Left lung (tissue), 14 donors: ENCODE measurements at places on chromosomes 12 and 14. TPM values are rescaled to one million over a fixed set of nuclear protein-coding genes. Genes with fewer than 3 reads are reported as not detected.

DNA sequence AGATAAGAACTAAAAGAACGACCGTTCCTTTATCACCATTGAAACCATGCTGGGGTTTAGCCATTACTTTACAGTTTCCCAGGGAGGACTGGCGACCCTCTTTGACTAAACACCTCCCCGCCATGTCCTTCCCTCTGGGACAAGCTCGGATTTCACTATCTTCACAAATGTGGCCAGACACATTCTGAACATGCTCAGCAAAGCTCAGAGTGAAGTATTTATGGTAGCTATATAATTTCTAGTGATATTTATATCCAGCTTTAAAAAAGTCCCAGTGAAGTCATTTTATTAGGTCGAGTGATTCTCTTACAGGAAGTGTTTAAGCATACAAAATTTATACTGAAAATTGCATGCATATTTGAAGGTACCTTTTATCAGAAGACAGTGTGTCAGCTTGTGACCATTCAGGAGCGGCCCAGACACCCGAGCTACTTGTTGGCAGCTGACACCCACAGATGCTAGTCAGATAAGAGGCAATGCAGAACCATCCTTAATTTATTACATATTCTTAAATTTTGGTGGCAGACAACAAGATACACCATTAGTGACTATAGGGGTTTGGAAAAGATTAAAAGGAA, 36.8 kb downstream of the NIN start:
- no peak for DNase-seq

Gene VRK1
- polyA plus RNA-seq: 19.3 TPM

Gene HOXC5
- polyA plus RNA-seq: 0.17 TPM

DNA sequence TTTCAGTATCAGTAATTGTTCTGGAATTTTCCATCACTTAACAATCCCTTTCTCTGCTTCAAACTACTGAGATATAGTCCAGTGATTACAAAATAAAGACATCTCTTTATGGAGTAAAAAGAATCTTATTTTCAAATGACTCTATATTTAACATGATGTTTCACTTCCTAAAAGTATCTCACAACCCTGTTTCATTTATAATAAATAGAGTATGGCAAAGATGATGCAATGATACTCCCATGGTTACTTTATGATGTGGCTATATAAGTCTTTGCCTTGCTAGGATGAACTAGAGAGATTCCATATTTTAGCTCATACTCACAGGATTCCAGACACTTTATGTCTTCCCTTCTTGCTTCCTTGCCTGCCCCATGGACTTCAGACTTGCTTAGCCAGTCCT, 953.5 kb upstream of the MDGA2 start:
- DNase-seq: no peak

DNA sequence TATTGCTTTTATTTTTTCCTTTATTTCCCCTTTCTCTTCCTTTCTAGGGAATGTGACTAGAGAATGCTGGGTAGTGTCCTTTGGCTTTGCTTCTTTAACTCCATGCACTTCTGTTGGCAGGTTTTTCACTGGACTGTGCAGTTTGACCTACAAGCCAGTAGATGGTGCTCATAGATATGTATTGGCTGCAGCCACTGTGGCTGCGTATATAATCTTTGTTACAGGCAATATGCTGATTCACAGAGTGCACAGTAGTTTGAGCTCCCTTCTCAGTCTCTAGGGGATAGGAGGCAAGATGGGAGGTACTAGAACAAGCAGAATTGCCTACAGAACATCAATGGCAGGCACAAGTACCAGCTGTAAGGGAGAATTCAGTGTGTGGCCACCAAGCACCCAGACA, 503.5 kb downstream of the LRFN5 start:
- no peak for DNase-seq
